Osteocyte (in vitro differentiated cells): ENCODE measurements at places on chromosomes 11 and 22. TPM values are rescaled to one million over a fixed set of nuclear protein-coding genes. Genes with fewer than 3 reads are reported as not detected.

The HIPK3 gene
- total RNA-seq: 78.8 and 80.7 TPM in 2 replicates

- H3K4me3 ChIP-seq: no peak overlapping the region
- peaks cover 32% of the 10 kb centered on the region for H3K27me3 ChIP-seq
- DNase-seq: no peak
- no peaks in the 10 kb centered on the region for H3K36me3 ChIP-seq
These were observed 20.5 kb downstream of the TST start for GRCh38 chr22:36998620-36999351.

GRCh38 chr11:26851291-26851690 is 129.4 kb upstream of the SLC5A12 start:
- H3K27me3 ChIP-seq: no peaks in the 10 kb centered on the region
- no peaks in the 10 kb centered on the region for H3K36me3 ChIP-seq
- H3K27ac ChIP-seq: no peak overlapping the region
- no peak for DNase-seq

The HBG2 gene
- total RNA-seq: not detected in 2 replicates

- H3K27ac ChIP-seq: no peak overlapping the region
- no peak overlapping the region for H3K4me3 ChIP-seq
- no peaks in the 10 kb centered on the region for H3K27me3 ChIP-seq
- no peaks in the 10 kb centered on the region for H3K36me3 ChIP-seq
- no peaks in the 10 kb centered on the region for H3K4me1 ChIP-seq
These were observed 3.6 kb downstream of the MMP1 start for GRCh38 chr11:102794382-102794781.

DNA sequence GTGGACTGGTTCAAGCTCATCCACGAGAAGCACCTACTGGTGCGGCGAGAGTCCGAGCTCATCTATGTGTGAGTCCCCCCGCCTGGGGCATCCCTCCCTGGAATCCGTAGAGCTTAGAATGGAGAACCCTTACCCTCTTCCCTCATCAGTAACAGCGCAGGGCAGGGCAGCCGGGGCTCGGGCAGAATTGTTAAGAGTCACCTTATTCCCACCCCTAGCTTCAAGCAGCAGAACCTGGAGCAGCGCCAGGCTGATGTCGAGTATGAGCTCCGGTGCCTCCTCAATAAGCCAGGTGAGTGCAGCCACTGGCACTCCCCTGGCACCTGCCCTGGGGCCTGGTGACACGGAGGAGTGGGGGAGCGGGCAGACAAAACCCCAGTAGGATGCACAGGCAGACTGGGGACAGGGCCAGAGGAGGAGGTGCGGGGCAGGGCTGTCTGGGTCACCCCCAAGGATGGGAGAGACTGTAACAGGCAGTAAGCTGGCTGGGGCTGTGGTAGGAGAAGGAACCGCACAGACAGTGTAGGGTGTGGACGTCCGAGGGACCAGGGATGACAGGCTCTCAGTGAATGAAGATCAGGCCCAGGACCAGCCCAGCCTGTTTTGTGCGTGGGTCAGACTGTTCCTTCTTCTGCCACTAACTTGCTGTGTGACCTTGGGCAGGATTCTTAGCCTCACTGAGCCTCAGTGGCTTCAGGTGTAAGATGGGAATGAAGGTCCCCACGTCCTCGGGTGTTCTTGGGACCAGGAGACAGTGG is 20.4 kb downstream of the C22orf23 start:
- H3K4me1 ChIP-seq: peaks cover 37% of the 10 kb centered on the region
- no peaks in the 10 kb centered on the region for H3K27me3 ChIP-seq
- H3K4me3 ChIP-seq: no peak overlapping the region
- no peak for DNase-seq

DNA sequence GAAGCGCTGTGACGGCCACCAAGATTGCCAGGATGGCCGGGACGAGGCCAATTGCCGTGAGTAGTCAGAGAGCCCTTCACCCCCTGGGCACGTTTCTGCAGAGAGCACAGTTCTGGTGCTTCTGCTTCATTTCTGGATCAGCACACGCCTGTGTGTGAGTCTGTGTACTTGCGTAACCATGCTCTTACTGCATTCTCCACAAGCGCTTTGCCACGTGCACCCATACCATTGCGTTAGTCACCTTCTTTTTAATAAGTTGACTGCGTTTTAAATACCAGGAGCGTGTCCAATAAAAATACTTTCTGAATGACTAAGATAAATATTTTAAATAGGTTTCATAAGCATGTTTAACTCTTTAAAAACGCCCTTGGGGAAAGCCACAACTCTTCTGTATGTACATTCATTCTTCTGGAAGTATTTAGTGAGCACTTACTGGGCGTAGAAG is 143.0 kb upstream of the SORL1-AS1 start:
- no peak for DNase-seq
- peaks cover 17% of the 10 kb centered on the region for H3K4me1 ChIP-seq
- H3K36me3 ChIP-seq: peaks cover 5% of the 10 kb centered on the region

DNA sequence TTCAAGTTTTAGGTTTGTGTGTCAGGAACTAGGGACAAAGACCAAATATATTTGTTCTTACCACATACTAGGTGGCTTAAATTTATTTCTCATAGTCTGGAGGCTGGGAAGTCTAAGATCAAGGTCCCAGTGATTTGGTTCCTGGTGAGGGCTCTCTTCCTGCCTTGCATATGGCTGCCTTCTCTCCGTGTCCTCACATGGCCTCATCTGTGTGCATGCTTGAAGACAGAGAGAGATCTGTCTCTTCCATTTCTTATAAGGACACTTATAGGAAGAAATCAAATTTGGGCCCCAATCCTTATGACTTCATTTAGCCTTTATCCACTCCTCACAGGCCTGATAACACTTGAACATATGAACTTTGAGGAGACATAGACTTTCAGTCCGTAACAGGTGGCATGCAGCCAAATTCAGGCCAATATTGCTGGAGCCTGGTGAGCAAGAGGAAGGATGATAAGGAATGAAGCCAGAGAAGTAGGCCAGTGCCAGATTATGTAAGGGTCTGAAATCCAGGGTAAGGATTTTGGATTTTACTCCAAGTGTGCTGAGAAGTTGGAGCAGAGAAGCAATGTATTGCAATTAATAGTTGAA is 35.1 kb downstream of the TTC17 start:
- no peaks in the 10 kb centered on the region for H3K27me3 ChIP-seq
- no peak overlapping the region for H3K27ac ChIP-seq

The FBLN1 gene
- total RNA-seq: 211 and 240 TPM in 2 replicates

DNA sequence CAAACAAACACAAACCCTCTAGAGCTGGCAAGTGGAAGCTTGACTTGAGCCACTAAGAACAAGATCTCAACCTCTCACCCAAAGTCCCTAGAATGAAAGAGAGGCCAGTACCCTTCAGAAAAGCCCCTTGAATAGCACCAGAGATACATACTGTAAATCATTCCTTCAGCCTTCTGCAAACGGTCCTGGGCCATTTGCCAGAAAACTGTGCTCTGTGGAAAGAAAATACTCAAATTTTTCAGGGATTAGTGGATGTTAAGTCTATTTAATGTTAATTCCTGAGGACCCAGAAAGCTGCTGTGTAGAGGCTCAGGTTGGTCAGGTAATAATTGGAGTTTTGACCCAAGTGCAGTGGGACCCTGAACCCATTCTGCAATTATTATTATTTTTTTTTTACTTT is 16.9 kb downstream of the SERPINH1 start:
- no peaks in the 10 kb centered on the region for H3K36me3 ChIP-seq
- no peaks in the 10 kb centered on the region for H3K27me3 ChIP-seq
- no peak overlapping the region for H3K27ac ChIP-seq
- H3K4me3 ChIP-seq: no peak overlapping the region
- peaks cover 23% of the 10 kb centered on the region for H3K4me1 ChIP-seq

The CYTH4 gene
- total RNA-seq: not detected in 2 replicates

- H3K36me3 ChIP-seq: no peaks in the 10 kb centered on the region
- no peak overlapping the region for H3K27ac ChIP-seq
- no peak for DNase-seq
These were observed 26.5 kb upstream of the IGSF22 start for GRCh38 chr11:18752502-18752901.

DNA sequence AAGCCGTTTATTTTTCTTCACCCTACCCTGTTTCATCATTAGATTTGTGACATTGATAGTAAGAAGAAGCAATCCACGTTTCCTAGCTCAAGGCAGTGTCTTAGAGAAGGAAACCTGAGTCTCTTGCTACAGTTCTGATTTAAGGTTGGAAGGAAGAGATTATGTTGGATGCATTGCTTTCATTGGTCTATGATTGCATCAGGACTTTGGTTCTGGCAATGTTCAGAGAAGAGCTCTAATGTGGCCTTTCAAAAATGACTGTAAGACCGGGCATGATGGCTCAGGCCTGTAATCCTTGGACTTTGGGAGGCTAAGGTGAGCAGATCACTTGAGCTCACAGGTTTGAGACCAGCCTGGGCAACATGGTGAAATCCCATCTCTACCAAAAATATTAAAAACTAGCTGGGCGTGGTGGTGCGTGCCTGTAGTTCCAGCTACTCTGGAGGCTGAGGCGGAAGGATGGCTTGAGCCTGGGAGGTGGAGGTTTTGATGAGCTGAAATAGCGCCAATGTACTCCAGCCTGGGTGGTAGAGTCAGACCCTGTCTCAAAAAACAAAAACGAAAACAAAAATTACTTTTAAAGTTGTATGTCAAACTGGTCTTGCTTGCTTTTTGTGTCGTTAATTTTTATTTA is 4.1 kb downstream of the NUCB2 start:
- DNase-seq: no peak
- H3K36me3 ChIP-seq: peaks cover 3% of the 10 kb centered on the region
- no peak overlapping the region for H3K27ac ChIP-seq
- H3K4me1 ChIP-seq: peaks cover 18% of the 10 kb centered on the region

DNA sequence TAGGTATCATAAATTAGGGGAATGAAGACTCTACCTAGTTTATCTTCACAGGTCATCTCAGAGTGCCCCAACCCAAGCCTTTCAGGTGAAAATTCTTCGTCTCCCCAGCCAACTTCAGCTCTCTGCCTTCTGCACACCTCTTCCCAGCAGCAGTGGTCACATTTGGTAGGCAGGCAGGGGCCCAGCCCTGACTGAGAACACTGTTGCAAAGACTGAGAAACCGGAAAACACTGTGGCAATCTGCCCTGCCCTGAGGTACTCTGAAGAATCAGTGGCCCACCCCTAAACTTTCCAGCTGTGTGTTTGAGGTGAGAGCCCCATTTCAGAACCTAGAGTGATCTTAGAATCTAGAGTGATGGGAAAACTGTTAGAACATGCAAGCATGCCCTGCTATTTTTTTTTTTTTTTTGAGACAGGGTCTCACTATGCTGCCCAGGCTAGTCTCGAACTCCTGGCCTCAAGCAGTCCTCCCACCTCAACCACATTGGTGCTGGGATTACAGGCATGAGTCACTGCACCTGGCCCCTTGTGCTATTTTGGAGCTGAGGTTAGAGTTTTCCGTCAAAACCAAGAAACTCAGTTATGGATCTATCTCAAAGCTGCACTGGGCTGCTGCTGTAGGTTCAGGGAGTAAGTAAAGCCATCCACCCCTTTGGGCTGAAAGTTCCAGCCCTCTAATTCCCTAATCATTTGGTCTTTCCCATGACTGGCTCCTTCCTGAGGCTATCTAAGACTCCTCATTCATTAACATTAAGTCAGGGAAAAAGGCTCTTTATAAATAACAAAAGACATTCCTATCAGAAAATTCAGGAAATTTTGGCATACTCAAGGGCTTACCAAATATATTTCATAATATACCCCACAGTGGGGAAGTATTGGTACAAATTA is 1.7 kb upstream of the LDHA start:
- peaks cover 3% of the 10 kb centered on the region for H3K36me3 ChIP-seq
- no peaks in the 10 kb centered on the region for H3K27me3 ChIP-seq
- peak overlapping the region; percentile 87 for H3K27ac ChIP-seq

The ZNRF3 gene
- total RNA-seq: 6.4 and 6.7 TPM in 2 replicates

DNA sequence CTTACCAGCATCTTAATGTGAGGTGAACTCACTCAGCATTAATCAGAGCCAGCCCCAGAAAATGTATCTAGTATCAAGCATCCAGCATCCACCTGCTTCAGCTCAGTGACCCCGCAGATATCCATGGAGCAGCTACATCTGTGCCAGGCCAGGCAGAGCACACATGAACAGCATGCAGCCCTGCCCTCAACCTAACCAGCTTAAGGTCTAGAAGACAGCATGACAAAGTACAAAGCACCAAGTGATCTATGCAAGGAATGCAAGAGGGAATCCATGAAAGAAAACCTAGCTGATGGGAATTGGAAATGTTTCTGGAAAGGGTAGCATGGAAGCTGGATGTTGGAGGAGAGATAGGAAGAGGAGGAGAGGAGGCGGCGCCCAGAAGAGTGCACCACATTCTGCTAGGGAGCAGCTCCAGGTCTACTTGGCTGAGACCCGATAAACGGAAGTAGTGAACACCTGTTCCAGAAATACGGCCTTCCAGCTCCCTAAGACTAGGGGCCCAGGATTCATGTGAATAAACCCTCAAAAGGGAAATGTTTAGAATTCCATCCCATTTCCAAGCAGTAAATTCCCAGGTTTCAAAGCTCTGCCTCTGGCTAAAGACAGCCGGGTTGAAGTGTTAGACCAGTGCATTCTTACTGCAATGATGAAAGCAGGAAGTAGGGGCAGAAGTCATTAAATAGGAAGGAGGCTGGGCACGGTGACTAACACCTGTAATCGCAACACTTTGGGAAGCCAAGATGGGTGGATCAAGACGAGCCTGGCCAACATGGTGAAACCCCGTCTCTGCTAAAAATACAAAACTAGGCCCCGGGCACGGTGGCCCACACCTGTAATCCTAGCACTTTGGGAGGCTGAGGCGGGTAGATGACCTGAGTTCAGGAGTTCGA is 23.5 kb upstream of the L3MBTL2 start:
- peak; percentile 42 for DNase-seq
- peaks cover 26% of the 10 kb centered on the region for H3K36me3 ChIP-seq
- no peak overlapping the region for H3K4me3 ChIP-seq
- H3K27me3 ChIP-seq: no peaks in the 10 kb centered on the region
- peaks cover 12% of the 10 kb centered on the region for H3K4me1 ChIP-seq

The FXYD6 gene
- total RNA-seq: 0.99 and 1.7 TPM in 2 replicates

GRCh38 chr11:112408517-112408916 is 147.9 kb upstream of the PLET1 start:
- peaks cover 25% of the 10 kb centered on the region for H3K27me3 ChIP-seq
- H3K27ac ChIP-seq: no peak overlapping the region
- H3K36me3 ChIP-seq: no peaks in the 10 kb centered on the region

GRCh38 chr11:68735646-68736045 is 15.7 kb downstream of the TESMIN start:
- H3K4me3 ChIP-seq: no peak overlapping the region
- no peak overlapping the region for H3K27ac ChIP-seq
- DNase-seq: no peak
- H3K27me3 ChIP-seq: peaks cover 38% of the 10 kb centered on the region
- H3K36me3 ChIP-seq: no peaks in the 10 kb centered on the region

DNA sequence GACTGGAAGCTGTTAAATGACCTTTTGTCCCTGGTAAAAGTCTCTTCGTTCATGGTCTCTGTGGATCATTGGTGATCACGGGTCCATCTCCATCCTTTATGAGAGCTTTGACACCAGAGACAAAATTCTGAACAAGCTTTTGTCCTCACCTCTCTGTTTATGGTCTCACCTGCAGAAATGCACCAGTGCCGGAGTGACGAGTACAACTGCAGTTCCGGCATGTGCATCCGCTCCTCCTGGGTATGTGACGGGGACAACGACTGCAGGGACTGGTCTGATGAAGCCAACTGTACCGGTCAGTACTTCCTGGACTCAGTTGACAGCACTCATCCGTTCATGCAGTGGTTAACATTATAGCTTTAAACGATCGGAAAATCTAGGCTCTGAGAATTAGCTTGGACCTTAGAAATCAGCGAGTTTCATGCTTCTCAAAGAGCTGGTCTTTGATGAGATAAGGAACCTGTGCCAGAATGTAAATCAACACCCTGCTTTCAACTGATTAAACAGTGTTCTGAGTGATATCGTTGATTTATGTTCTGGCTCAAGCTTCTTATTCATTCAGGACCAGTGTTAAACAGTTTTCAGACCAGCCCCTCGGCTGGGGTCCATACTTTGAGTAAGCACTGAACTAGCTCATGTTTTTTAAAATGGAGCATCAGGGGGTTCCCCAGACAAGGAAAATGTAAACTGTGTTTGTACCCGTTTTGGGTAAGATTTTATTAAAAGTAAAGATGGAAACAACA is 124.5 kb upstream of the SORL1-AS1 start:
- no peak for DNase-seq
- H3K4me1 ChIP-seq: no peaks in the 10 kb centered on the region
- H3K27me3 ChIP-seq: peaks cover 62% of the 10 kb centered on the region
- H3K27ac ChIP-seq: no peak overlapping the region
- no peak overlapping the region for H3K4me3 ChIP-seq
